ENCODE measurements at places on chromosomes 7 and 10.

- no peak for DNase-seq
These were observed 897.8 kb upstream of the PHF14 start for GRCh38 chr7:10075866-10076265.

- DNase-seq, result no peak
These were observed 71.2 kb upstream of the RPA3 start for GRCh38 chr7:7789551-7789988.

- DNase-seq, result no peak
These were observed 257.6 kb upstream of the ZMIZ1 start for GRCh38 chr10:78811174-78811573.

- DNase-seq, result no peak
These were observed 23.2 kb upstream of the RADIL start for GRCh38 chr7:4906682-4907081.

DNA sequence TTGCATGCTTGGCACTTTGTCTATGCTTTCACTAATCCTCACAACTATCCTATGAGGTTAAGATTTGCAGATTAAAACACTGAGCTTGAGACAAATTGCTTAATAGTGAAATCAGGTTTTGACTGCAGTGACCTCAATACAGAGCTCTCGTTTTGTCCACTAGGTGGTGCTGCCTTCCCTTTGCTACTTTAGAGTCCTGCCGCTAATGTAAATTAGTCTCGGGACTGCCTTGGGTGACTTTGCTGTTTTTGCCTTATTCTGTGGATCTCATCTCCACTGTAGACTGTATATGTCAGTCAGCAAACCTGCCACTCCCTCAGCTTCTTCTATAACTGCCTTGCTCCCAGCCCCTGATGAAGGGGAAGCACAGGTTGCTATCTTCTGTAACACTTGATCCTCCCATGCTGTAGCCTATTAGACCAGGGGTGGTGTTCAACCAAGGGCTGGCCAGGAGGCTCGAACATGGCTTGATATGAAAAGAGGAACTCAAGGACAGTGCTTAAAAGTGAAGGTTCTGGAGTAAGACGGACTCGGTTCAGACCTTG lies 26.0 kb downstream of the ASB4 start:
- peak; percentile 11 for DNase-seq

DNA sequence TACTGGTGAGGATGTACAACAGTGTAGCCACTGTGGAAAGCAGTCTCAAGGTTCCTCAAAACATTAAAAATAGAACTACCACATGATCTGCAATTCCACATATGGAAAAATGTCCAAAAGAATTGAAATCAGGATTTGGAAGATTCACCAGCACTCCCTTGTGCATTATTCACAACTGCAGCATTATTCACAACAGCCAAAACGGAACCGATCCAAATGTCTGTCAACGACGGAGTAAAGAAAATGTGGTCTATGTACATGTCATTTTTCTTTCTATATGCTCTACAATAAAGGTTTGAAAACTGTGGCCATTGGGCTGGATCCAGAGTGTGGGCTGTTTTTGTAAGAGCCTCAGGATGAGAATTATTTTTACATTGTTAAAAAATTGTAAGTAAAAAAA lies 1206.1 kb upstream of the CELF2 start:
- no peak for DNase-seq

DNA sequence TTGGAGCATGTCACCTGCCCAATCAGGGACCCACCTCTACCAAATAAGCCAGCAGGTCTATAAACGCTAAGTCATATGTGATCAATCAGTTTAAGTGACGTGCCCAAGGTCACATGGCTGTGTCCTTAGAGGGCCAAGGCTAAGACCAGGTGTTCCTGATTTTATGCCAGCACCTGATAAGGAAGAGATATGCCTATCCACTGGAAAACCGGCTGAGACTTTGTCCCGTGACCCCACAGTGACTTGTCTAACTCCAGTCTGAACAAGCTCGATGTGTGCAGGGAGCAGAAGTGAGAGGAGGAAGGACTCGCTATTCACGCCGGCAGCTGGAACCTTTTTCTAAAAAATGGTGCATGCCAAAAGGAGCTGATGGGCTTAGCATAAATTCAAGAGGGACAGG lies 57.0 kb downstream of the PRKAG2 start:
- DNase-seq, result no peak

DNA sequence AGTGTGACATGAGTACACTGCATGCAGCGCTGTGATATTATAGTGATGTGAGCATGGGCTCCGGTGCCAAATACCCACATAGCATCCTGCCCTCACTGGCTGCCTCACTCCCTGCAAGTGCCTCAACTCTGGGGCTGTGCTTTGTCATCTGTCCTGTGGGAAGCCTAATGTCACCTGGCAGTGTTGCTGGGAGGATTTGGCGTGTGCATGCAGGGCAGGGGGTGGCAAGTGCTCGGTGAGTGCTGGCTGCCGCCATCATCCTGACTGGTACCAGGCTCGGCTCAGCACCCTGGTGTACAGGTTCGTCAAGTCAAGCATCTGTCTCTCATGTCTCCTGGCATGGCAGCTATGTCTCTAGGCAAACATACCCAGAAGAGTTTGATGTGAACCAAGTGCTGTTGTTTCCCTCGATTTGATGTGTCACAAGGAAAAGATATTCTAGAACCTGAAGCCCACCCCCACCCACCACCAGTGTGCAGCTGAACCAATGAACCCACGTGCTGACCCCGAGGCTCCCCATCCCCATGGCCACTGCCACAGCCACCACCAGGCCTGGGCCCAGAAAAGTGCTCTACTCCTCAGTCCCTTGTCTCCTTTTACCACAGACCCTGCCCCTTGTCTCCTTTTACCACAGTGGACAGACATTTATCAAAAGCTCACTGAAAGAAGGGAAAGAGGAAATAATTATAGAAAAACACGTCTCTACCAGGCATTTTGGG lies 135.8 kb downstream of the MAPK8 start:
- DNase-seq, result no peak

DNA sequence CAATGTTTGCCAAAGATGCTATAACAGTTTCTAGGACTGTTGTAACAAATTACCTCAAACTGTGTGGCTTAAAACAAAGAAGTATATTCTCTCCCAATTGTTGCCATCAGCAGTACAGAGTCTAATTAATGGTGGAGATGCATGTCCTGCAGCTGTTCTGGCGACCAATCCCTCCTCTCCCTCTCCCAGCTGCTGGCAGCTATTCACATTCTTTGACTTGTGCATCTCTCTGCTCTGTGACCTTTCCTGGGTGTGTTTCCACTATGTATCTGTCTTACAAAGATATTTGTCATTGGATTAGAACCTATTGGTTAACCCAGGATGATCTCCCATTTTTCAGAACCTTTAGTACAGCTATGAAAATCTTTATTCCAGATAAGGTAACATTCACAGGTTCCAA lies 561.7 kb upstream of the POM121L12 start:
- no peak for DNase-seq

DNA sequence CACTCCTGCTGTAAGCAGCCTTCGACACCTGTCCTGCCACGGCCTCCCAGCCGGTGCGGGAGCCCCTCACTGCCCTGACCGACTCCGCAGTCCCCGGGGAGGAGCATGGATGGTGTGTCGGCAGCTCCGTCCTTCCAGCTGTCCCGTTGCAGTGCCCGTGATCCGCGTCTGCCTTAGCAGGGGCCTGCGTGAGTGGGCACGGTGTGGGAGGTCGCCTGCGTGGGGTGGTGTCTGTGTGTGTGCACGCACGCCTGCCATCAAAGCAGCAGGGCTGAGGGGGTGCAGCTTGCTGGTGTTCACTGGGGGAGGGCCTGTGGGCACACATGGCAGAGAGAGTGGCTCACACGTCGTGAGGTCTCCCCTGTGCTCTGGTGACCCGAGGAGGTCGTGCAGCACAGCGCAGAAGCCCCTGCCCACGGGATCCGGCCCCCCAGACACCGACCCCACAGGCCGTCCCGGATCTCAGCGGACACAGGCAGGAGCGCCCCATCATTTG lies 10.3 kb downstream of the MAFK start:
- no peak for DNase-seq

DNA sequence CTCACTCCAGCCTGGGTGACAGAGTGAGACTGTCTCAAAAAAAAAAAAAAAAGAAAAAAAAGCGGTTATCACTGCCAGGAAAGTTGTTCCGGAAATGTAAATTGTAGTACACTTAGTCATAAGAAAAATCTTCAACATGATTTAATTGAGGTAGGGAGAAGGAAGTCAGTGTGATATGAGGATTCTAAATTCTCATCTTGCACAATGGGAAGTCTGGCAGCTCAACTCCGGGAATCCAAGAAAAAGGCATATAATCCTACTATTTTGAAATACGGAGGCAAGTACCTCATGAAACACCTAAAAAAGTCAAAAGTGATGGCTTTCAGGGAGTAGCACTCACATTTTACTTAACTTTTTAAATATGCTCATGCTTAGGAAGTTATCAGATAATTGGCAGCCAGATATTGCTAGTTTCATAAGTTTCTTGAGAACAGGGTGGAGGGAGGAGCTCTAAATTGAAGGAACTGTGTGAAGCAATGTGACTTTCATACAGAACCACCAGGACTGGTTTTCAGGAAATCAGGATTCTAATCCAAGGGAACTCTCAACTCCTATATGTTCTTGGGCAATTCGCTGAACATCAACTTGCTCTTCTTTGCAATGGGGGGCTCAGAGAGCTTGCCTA lies 2.7 kb upstream of the C7orf25 start:
- DNase-seq, result no peak

DNA sequence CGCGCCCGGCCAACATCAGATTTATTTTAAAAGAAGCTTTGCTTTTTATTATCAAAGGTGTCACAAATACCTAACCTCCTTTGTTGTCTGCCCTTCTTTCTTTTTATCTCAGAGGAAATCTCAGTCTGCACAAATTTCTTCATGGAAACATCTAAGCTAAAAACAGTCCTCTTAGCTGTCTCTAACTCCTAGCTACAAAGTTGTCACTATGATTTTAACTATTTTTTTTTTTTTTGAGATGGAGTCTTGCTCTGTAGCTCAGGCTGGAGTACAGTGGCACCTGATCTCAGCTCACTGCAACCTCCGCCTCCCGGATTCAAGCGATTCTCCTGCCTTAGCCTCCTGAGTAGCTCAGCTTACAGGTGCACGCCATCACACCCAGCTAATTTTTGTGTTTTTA lies 7.3 kb downstream of the TRA2A start:
- no peak for DNase-seq

DNA sequence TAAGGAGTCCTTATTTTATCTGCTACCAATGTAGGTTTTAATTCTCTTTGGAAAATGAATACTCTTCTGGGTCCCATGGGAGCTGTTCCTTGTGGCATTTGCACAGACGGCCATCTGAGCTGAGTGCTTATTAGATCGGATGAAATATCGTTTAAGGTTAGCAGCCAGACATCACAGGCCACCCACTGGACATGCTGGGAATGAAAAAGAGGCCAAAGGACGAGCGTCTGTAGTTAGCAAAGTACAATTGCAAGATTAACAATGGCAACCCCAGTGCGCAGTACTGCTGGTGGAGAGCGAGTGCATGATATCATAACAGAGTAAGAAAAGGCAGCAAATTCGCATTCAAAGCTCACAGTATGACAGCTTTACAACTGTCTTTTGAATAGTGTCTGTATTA lies 28.3 kb upstream of the CREB5 start:
- no peak for DNase-seq

GRCh38 chr10:83248106-83248631 lies 891.1 kb upstream of the GHITM start:
- no peak for DNase-seq

GRCh38 chr7:100565133-100565571 lies 8.5 kb downstream of the SAP25 start:
- DNase-seq, result no peak

GRCh38 chr10:77631241-77631640 lies 6.4 kb downstream of the KCNMA1 start:
- DNase-seq, result no peak

DNA sequence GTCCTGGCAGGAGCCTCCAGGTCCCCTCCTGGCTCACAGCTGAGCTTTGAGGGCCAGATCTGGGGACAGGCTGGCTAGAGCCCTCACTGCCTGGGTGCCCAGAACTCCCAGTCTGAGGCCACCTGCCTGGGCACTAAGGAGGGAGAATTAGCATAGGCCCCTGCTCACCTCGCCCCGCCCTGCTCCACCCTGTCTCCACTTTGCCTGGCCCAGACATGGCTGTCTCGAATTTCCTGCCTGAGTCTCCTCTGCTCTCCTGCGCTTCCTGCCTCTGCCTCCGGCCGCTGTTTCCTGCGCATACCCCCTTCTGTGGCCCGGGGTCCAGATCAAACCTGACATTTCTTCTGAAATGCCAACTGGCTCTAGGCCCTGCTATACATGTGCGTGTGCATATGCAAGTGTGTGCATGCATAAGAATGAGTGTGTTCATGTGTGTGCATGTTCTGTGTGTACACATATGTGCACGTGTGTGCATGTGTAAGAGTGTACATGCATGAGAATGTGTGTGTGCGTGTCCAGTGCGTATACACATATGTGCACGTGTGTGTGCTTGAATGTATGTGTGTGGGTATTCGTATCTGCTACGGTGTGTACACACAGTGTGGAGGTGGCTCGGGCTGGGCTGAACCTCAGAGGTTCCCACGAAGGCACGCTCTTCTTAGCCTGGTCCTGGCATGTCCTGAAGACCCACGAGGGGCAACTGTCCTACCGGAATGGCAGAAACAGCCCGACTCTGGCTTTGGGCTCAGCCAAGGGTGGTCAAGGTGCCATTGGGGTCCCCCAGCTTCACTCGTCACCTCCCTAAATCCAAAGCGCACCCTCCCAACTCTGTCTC lies 64.9 kb downstream of the MYL10 start:
- no peak for DNase-seq

DNA sequence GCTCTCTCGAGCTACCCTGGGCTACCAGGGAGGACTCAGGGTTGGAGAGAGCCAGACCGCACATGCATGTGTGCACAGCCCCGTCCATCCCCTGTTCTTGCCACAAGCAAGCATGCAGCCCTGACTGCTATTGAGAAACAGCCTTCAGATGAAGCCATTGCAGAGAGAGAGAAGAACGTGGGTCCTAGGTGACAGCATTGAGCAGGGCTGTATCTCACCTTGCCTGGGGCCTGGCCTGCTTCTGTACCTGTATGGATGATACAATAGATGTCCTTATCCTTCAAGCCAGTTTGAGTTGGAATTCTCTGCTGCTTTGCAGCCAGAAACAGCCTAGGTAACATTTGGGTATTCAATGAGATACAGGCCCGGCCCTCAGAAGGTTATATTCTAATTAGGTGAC lies 127.3 kb upstream of the RHEB start:
- DNase-seq, result no peak

GRCh38 chr7:151179287-151179860 lies 7.7 kb downstream of the ASB10 start:
- no peak for DNase-seq

- DNase-seq, result no peak
These were observed 24.3 kb upstream of the ITGB1 start for GRCh38 chr10:32982293-32982709.

DNA sequence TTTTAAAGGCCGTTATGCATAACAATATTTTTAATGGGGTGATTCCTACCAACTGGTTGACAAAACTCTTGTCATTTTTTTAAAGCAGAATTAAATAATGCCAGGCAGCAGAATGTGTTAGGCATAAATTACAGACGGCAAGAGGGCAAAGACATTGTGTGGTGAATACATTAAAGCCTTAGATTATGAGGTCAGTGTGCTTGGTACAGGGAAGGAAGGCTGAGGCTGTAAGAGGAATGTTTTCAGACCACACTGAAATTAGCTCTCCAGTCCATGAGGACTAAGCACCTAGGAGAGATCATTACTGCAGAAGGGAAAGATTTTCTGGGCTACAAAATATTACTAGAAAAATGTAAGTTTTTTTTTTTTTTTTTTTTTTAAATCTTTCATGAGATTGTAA lies 312.8 kb upstream of the PRKCQ start:
- no peak for DNase-seq

GRCh38 chr7:93211228-93211818 lies 14.9 kb downstream of the HEPACAM2 start:
- DNase-seq, result no peak

Measured in bone marrow (tissue), 2 donors.